Skeletal muscle cell (primary cell): ENCODE measurements at places on chromosomes 7 and 10.
A peak's percentile ranks its signal among the peaks of the same experiment; 100 is the strongest.

GRCh38 chr7:14734839-14735321 lies 167.7 kb downstream of the DGKB start:
- no peak for DNase-seq

GRCh38 chr10:102066399-102067088 lies 1.4 kb downstream of the HPS6 start:
- DNase-seq: no peak

GRCh38 chr7:37531225-37531624 lies 82.6 kb upstream of the ELMO1 start:
- DNase-seq: no peak

DNA sequence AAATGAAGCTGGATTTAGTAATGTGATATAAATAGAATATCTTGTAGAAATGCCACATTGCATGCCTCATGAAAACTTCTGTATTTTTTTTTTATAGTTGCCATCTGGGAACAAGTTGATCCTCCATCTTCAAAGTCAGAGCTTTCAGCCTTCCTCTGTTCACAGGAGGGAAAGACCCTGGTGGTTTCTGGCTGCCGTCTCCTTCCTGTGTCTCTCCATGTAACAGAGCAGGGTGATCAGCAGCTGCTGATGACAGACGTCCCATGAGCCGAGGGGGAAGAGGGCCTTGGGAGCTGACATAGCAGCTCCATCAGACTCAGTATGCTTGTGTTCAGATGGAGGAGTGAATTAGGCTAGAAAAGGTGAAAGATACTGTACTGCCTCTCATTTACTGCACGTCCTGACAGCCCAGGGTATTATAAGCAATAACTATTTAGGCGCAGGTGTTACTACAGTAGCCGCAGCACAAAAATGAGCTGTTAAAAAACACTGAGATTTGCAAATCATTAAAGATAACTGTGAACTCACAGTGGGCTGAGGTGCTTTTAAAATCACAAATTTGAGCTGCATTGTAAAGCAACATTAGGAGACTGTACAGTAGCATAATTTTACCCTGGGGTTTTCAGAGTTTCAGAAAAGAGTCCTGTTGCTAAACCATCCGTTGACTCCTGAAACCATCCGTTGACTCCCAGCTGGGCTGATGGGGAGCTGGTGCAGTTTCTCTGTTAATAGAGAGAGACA lies 103.3 kb downstream of the CFAP58 start:
- no peak for DNase-seq

DNA sequence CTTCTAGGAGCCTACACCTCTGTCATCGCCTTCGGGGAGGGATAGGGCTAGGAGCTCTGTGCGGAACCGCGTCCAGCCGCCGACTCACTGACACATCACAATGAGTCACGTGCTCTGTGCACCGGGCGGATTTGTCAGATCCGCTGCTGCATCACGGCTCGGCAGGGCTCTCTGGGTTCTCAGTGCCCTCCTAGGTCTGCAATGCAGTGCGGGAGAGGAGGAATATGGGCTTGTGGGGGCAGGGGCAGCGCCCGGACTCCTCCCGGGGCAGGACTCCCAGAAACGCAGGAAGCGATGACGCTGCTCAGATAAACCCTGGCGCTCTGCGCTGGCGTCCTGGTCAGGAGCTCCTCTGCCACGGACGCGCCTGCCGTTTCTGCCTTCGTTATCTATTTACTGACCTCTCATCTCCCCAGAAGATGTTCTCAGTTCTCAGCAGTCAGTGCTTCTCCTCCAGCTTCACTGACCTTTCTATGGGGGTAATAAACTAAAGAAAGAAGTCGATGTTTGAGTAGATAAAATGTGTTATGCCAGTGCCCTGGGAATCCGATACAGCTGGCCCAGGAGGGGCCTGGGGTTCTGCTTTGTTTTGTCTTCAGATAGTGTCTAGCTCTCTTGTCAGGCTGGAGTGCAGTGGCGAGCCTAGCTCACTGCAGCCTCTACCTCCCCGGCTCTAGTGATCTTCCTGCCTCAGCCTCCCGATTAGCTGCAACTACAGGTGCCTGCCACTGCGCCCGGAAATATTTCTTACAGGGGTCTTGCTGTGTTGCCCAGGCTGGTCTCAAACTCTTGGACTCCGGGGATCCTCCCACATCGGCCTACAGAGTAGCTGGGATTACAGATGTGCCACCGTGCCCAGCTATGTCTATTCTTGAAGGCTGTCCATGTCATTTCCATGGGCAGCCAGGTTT lies 22.8 kb upstream of the ITGB1 start:
- DNase-seq: peak; percentile 99

DNA sequence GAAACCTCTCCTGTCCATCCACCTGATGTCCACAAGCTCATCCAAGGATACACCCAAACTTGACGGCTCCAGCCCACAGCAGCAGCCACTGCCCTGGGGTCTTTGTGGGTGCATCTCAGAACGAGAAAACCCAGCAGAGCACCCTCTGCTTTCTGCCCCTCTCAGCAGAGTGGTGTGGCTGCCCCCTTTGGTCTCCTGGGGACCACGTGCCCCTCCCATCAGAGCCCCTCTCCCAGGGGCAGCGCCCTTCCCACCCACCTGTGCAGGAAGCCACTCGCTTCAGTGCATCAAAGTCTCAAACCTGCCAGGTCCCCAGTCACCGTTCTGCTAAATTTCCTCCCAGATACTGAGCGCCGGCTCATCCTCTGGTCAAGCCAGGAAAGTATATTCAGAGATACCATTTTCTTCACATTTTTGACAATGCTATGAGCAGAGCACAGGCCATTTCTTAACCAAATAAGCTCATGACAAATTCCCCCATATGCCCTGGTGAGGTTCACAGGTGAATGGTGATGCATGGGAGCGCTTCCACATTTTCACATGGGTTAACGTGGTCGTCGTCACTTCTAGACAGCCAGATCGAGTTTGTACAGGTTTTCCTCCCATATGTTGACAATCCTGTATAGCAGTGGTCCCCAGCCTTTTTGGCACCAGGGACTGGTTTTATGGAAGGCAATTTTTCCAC lies 32.4 kb downstream of the CAMK2B start:
- DNase-seq: no peak

DNA sequence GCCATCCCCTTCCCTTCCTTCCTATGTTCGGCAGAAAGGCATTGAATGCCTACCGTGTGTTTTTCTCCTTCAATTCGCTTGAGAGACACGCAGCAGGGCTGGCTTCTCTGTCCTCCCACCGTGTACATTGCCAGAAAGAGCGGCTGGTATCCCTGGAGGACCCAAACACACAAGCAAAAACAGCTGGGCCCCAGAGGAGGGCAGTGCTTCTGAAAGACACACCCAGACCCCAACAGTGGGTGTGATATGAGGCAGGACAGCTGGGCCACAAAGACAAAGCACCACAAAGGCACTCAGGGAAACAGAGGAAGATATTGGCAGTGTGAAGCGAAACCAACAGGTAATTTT lies 133.1 kb upstream of the SH2B2 start:
- no peak for DNase-seq

DNA sequence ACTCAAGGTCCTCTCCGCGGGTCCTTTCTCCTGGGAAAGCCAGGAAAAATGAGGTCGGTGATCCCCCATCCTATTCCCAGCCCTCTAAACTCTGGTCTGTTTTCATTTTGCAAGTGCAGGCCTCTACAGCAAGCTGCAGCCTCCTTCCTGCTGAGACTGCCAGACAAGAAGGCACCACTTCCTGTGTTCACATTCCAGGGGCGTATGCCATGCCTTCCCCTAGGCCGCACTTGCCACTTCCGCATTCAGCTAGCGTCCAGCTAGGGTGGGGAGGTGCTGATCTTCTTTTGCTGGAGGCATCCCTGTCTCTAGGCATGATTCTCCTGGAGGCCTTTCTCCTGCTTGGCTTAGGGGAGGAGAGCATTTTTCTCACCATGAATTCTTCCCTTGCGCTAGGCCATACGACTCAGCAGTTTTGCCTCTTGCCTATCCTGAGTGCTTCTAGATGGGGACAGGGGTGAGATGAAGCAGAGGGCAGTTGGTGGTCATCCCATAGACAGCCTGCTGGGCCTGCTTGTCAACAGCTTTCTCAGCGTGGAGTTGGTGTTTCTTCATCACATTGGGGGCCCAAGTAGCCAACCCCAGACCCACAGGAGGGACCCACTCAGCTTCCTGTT lies 328.9 kb downstream of the RPS24 start:
- DNase-seq: no peak

- DNase-seq: peak; percentile 6
These were observed 216.6 kb downstream of the TWIST1 start for GRCh38 chr7:18900803-18901202.

DNA sequence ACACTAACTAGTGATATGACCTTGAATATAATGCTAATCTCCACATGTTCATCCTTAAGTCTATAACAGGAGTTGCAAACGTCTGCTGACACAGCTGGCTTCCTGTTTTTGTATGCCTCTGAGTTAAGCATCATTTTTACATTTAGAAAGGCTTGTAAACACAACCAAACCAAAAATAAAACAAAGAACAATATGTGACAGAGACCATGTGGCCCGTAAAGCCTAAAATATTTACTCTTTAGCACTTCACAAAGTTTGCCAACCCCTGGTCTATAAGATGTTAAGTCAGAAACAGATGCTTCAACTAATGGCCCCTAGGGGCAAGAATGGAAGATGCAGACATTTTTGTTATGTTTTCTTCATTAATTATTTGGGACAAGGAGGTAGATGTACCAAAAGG lies 109.3 kb downstream of the CPEB3 start:
- DNase-seq: no peak

GRCh38 chr7:51288896-51289622 lies 27.6 kb downstream of the COBL start:
- no peak for DNase-seq

DNA sequence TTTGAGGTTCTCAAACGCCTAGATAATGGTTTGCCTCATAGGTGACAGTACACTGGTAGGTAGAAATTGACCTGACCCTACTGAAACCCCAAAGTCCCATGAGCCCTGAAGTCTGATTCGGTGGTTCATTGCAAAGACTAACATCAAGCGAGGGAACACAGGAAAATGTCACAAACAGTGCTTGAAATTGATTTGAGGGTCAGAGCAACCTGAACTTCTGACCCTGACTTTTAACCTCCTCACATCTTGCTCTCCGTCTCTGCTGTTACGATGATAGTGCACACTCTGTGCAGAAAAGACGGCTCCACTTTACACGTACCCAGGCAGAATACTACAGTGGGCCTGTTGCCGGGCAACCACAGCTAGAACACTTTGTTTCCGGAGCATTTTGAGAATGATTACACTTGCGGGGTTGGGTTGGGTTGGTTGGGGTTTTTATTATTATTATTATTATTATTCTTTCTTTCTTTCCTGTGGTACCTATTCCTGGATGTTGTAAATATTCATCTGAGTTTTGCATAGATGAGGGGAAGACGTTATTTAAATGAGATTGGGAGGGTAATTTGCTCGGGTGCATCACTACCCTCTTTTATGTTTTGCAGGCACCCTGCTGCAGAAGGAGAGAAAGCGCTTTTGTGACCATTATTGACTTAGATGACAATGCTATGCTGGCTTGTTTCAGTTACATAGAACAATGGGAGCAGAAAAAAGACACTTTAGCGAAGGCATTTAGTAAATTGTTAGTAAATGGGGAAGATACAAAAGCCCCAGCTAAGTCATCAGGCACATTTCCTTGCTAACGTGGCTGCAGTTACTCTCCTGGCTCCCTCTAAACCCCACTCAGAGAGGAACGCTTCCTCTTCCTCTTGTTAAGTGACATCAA lies 438.1 kb upstream of the NRP1 start:
- DNase-seq: no peak

DNA sequence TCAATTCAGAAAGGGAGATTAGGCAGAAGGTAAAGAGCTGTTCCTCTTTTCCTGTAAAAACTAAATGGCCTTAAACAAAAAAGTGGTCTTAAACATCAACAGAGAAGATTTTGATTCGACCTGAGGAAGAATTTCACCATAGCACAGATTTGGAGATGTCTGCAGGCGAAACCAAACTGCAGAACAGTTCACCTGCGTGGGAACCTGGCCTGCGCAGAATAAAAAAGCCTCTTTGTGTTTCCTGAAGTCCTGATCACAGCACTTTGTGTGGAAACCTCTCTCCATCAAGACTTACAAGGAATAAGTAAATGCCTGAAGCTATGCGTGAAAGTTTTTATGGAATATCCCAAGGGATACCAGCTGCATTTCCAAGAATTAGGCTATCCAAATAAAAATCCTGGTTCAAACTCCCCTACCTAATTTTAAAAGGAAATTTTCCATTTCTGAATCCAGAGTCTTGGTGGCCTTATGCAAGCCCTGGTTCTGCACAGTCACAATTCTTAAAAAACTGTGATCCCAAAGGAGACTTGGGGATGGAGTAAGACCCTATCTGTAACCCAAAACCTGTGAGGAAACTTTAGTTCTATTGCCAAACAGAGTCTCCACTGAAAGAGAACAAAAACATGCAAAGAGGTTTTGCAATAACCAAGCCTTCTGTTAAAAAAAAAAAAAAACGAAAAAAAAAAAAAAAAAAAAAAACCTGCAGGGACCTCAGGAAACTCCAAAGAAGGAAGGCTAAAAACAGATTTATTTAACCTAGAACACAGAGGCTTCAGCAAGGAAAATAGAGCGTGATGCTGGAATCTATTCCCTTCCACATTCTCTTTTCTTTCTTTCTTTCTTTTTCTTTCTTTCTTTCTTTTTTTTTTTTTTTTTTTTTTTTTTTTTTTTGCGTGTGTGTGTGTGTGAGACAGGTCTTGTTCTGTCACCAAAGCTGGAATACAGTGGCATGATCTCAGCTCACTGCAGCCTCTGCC lies 10.4 kb downstream of the CALML3 start:
- peak; percentile 88 for DNase-seq

- peak; percentile 48 for DNase-seq
These were observed 48.9 kb downstream of the DLG5 start for GRCh38 chr10:77877441-77878344.

DNA sequence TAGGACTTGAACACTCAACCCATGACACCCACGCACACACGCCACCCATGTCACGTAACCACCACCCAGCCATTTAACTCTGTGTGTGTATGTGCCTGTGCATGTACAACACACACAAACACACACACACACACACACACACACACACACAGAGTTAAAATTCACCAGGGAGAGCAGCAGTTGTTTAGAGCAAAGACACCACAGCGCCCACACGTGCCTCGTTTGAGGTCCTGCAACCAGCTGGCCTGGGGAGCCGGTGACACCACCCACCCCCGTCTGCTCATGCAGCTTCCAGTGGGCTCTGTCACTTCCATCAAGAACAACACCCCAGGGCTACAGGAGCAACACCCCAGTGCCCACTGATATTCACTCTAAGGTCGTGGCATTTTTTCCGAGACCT lies 97.4 kb downstream of the ELFN1 start:
- DNase-seq: no peak

- no peak for DNase-seq
These were observed 64.5 kb downstream of the ADCYAP1R1 start for GRCh38 chr7:31116615-31117014.
